ENCODE measurements at places on chromosomes 6 and 20.

GRCh38 chr6:163019926-163020325 lies 292.2 kb downstream of the PACRG start:
- DNase-seq = no peak

GRCh38 chr6:43428112-43428570 lies 800 bp downstream of the ABCC10 start:
- no peak for DNase-seq

DNA sequence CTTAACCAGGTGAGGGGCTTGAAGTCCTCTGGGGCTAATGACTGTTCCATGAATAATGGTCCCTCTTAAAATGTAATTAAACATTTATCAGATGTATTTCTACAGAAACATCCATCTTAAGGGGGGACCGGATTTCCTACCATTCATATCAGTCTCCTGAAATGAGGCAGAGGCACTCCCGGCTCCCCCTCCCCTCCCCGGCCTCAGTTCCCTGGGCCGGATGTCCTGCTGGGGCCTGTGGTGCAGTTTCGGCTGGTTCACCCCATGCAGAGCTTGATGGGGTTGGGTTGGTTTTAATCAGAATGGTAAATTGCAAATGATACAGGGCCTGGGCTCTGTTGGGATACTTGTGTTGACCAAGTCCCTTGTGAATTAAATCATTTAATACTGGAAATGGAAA lies 349.4 kb downstream of the PREX1 start:
- no peak for DNase-seq

DNA sequence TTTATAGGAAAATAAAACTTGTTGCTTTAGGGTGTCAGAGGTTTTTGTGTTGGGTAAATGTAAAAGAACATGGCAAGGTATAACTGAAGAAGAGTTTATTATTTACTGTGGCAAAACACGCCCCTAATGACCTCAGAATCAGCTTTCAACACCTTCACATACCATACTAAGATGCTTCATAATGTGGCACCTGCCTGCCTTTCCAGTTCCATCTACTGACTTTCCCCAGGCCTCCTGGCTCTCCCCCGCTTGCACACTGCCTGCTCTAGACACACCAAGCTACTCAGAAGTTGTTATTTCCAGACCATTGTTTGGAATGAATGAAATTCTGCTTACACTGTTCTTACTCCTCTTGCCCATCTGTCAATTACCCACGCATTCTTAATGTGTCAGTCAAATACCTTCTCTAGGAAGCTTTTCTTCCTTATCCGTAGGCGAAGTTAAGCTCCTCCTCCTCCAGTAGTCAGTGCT lies 1.8 kb downstream of the TIAM2 start:
- DNase-seq = no peak

GRCh38 chr20:57882451-57883161 lies 172.8 kb upstream of the PMEPA1 start:
- no peak for DNase-seq

- no peak for DNase-seq
These were observed 61.1 kb downstream of the SLC2A10 start for GRCh38 chr20:46770330-46771194.

- no peak for DNase-seq
These were observed 5.1 kb downstream of the RPL10A start for GRCh38 chr6:35473075-35473849.

DNA sequence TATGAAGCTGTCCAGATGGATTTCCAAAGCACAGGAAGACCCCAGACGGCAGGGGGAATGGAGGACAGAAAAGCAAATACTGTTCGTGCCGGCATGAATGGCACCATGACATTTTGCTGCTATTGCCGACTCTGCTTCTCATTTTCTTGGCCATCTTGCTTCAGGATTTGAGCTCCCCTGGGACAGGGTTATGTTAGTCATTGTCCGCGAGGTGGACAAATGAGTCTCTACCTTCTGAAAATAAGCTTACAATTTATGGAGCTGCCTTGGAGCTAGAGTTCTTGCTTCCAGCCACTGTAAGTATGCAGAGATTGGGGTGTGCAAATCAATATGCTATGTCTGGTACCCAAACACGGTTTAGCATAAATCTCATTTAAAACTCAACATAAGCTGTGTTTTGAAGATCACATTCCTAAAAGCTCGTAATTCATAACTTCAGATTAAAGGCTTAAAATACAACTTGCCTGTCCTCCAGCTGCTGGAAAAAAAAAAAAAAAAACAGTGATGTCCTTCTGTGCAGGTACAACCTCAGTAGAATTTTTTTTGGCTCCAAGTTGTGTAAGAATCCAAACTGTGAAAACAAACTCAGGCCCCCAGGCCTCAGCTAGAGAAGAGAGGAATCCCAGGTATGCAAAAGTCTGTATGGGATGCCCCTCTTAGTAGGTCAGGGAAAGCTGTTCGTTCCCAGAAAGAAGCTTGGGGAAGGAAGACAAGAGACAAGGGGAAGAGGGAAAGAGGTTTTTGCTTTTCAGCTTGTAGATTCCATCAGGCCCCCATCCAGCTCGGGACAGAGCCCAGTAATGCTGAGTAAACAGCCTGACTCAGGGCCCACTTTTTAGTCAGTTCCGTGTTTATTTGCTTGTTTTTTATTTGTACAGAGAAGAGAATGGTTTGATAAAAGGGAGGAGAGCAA lies 184.2 kb upstream of the FOXA2 start:
- DNase-seq = no peak

GRCh38 chr6:116386581-116387299 lies 16.0 kb downstream of the DSE start:
- no peak for DNase-seq

DNA sequence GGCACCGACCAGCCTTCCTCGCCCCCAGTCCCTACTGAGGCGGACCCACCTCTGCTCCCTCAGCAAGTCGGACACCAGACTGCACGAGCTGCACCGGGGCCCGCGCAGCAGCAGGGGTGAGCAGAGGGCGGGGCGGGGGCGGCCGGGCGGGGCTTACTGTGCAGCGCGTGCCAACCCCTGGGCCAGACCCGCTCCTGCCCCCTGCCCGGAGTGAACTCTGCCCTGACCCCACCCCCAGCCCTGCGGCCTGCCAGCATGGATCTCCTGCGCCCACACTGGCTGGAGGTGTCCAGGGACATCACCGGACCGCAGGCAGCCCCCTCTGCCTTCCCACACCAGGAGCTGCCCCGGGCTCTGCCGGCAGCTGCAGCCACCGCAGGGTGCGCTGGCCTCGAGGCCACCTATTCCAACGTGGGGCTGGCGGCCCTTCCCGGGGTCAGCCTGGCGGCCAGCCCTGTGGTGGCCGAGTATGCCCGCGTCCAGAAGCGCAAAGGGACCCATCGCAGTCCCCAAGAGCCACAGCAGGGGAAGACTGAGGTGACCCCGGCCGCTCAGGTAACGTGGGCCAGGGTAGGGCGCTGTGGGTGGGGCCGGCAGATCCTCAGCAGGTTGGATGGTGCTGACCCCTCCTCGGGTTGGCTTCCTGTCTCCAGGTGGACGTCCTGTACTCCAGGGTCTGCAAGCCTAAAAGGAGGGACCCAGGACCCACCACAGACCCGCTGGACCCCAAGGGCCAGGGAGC lies 1.5 kb upstream of the SLC2A4RG start:
- DNase-seq = no peak

DNA sequence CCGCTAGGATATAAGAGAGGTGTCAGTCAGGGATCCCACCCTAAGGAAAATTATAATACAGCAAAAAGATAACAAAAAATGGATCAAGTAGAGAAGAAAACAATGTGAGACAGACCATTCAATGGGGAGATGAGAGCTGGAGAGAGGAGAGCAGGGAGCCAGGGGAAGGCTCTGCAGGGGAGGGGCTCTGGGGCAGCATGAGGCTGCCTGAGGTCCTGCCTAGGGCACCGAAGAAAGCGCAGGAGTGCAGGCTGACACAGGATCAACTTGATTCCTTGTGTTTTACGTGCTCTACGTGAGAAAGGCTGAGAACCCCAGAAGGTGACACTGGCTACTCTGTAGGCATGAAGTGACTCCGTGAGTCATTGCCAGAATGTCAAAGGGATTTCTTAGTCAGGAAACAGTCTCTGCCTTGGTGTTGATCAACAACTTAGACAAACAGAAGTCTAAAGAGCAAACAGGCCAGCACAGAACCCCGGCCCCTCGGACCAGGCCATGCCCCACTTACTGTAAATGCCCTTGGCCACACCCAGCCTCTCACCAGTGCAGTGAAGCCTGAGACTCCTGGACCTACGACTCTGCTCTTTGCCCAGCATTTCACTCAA lies 290.1 kb upstream of the PRDM1 start:
- DNase-seq = no peak

- no peak for DNase-seq
These were observed 288.8 kb downstream of the BTBD9 start for GRCh38 chr6:38350942-38351341.

- DNase-seq = no peak
These were observed 9.5 kb downstream of the SEMG2 start for GRCh38 chr20:45230631-45231030.

GRCh38 chr6:12163744-12164507 lies 126.2 kb upstream of the EDN1 start:
- DNase-seq = no peak

GRCh38 chr6:157603314-157603940 lies 219.6 kb upstream of the SNX9 start:
- no peak for DNase-seq

- peak; percentile 53 for DNase-seq
These were observed 11.5 kb upstream of the SSR1 start for GRCh38 chr6:7324520-7324919.

DNA sequence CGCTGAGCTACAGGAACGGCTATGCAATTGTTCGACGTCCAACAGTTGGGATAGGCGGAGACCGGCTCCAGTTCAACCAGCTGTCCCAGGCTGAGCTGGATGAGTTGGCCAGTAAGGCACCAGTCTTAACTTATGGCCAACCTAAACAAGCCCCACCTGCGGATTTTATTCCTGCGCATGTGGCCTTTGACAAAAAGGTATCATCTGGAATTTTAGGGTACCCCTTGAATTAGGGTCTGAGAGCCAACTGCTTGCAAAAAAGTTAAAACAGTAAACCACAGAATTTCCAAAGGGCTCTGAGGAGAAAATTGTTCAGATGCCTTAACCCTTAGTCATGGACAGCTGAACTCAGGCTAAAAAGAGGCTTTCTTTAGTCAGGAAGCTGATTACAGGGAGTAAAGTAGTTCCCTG lies 3.8 kb downstream of the EFHC1 start:
- no peak for DNase-seq

GRCh38 chr6:296151-297122 lies 4.2 kb downstream of the DUSP22 start:
- DNase-seq = no peak

DNA sequence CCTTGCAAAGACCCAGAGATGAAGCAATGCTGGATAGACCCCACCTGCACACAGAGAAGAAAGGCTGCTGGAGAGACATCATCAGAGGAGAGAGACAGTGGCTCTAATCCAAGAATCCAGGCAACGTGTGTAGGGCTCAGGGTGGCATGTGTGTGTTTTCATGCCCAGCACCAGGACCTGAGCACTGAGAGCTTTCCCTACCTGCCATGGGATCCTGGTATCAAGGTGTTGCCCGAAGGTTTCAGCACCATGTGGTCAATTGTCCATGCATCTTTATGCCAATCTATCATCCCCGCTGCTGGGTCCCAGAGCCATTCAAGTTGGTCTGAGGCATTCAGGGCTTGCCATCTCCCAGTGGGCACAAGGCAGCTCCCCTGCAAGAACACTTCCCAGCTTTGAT lies 7.5 kb upstream of the CD93 start:
- no peak for DNase-seq

- DNase-seq = peak; percentile 77
These were observed 2.7 kb downstream of the ITCH start for GRCh38 chr20:34365765-34366213.

DNA sequence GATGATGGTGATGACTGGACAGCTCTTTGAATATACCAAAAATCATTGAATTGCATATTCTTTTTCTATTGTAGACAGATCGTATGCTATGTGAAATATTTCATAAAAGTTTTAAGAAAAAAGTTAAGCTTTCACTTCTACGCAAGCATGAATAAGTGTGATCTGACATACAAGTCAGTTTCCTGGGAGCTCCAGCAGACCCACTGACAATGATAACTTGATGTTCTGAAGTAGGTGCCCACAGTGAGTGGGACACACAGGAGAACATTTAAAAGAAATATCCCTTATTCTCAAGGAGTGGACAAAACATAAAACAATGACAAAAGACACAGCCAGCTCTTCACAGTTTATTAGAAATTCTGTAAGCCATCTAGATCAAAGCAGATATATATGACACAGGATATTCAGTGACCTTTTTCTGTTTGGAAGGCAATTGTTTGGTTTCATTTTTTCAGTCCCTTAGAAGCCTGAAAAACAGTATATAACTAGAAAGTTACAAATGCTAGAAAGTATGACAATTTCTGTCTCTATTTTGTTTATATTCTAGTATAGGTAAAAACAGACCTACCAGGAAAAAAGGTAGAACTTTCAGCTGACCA lies 101.4 kb downstream of the IRF4 start:
- DNase-seq = no peak

GRCh38 chr6:34412016-34412415 lies 13.9 kb downstream of the RPS10 start:
- DNase-seq = no peak

- no peak for DNase-seq
These were observed 38.4 kb upstream of the PRND start for GRCh38 chr20:4683261-4683660.

DNA sequence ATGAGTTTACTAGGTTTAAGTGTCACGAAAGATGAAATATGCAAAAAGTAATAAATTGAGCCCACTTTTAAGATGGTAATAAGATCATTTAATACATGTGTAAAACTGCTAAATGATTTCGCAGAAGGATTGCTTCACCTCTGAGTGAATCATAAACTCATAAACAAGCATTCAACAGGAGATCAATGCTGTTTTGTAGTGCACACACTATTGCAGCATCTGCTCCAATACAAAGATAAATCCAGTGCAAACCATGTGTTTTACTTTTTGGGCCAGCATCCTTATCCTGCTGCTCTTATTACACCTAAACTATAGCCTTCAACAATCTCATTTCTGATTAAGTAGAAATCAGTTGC lies 400.1 kb downstream of the NKAIN2 start:
- no peak for DNase-seq

- no peak for DNase-seq
These were observed 161.0 kb upstream of the PRND start for GRCh38 chr20:4560667-4561066.

- DNase-seq = no peak
These were observed 112.0 kb downstream of the CDK19 start for GRCh38 chr6:110703010-110703905.

DNA sequence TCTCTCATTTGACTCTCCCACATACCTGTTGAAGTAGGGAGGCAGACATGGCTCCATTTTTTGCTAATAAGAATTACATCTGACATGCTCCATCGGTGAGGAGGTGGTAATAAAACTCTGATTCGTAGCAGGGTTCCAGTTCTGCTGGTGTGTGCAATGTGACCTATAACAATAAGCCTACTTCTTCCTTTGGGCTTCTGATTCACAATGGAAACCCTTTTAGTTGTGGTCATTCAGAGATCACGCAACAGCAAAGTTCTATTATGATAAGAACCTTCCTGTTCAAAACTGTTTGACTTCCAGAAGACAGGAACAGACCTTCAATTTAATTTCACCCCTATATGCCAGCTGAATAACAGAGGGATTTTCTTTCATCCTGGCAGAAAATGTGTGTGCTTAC lies 31.4 kb upstream of the GSTA4 start:
- DNase-seq = no peak
